Activated CD4-positive, alpha-beta T cell treated with anti-CD3 and anti-CD28 coated beads, Interleukin-2, Interleukin-6, amounts not matched to agents 100 ng/mL and 50 ng/mL, durations not matched to agents 16 hours and 8 hours (primary cell): ENCODE measurements at places on chromosomes 2 and 18.

- no peak for DNase-seq
Measured at GRCh38 chr2:26432859-26433258, 31.1 kb downstream of the DRC1 start.

DNA sequence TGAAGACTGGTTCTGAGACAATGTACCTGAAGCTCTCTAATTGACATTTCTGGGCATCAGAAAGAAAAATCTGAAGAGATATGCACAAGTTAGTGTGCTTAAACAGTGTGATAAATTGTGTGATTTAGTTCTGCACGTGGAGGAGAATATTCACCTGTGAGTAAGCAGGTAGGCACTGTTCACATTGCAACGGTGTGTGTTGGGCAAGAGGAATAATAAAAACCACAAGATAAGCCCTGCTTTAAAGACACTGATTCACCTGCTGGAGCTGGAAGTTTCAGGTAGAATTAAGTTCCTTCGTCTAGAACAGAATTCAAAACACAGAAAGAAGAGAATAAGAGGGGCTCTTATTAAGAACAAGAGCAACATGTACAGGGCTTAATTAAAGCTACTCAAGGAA, 864.3 kb upstream of the SOX11 start:
- no peak for DNase-seq

- DNase-seq: no peak
Measured at GRCh38 chr18:78192054-78192453, 787.6 kb upstream of the SALL3 start.

GRCh38 chr18:10041180-10041579, 127.4 kb downstream of the VAPA start:
- DNase-seq: no peak

DNA sequence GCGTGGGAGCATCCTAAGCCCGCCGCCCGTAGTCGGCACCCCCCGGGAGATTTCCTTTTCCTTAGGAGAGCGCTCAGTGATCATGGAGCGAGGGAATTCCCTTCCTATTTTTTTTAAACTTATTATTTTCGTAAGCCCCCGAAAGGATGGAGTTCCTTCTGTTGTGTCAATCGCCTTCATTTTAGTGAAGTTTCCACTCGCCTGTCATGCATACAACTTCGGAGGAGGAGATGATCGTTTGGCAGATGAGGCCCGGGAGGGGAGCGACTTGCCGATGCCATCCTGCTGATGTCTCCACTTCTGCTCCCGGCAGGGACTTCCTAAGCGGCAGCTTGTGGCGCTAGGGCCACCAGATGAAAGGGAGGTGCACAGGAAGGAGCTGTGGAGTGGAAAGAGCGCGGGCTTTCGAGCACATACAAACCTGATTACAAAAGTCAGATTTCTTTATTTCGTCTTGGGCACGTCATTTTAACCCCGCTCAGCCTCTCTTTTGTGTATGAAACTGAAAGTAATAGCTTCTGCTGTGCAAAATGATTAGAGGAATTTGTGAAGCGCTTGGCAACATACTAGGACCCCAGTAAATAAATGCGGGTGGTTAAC, at the start of gene ADGRF3:
TSS of gene ADGRF3 (minus strand) at position 336 of the 600 bp plus-strand sequence. CDS start 555 bp downstream, outside the sequence.
- DNase-seq: peak; percentile 77

DNA sequence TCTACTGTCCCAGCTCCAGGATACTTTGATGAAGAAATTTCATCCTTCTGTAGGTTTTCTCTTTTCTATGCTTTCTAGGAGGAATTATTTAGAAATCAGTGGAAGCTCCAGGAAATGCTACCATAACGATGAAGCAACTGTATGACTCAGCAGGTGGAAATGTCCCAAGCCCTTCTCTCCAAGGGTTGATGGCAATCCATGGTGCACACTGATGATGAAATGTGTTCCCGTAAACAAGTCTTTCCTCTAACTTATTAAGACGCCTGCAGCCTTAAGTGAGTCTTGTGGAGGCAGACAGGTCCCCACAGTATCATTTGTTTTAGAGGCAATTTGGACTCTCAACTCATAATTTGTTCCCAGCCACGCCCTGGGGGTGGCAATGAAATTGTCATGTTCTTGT, 777.6 kb upstream of the SOX11 start:
- DNase-seq: no peak

GRCh38 chr2:42054714-42055430, 7.1 kb downstream of the PKDCC start:
- DNase-seq: no peak

- DNase-seq: no peak
Measured at GRCh38 chr18:79796531-79797405, 970 bp upstream of the KCNG2 start.

- DNase-seq: peak; percentile 62
Measured at GRCh38 chr18:77000527-77000926, 132.1 kb downstream of the MBP start.

DNA sequence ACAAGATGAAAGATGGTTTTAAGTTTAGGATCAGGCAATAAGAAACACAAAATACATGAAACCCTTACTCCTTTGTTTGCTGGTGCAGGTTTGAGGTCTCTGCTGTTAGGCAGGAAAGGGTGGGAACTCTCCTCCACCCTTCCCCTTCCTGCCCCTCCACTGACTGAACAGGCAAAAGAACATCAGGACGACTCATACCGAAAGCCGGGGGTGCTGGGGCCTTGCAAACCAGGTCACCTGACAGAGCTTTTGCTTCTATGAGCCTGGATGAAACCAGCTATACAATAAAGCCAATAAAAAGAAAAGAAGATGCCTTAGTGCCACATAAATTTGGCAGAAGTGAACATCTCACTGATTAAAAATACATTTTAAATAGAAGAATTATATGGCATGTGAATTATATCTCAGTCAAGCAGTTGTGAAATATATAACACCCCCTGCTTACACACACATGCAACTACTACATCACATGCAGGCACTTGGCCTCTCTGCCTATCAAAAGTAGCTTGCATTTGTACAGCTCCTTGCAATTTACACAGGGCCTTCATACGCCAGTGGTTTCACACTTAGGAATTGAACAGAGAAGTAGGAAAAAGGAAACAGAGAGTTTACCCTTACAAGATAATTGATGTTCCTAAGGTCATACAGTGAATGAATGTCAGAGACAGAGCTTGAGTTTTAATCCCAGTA, 215.1 kb upstream of the TRIB2 start:
- peak; percentile 92 for DNase-seq

DNA sequence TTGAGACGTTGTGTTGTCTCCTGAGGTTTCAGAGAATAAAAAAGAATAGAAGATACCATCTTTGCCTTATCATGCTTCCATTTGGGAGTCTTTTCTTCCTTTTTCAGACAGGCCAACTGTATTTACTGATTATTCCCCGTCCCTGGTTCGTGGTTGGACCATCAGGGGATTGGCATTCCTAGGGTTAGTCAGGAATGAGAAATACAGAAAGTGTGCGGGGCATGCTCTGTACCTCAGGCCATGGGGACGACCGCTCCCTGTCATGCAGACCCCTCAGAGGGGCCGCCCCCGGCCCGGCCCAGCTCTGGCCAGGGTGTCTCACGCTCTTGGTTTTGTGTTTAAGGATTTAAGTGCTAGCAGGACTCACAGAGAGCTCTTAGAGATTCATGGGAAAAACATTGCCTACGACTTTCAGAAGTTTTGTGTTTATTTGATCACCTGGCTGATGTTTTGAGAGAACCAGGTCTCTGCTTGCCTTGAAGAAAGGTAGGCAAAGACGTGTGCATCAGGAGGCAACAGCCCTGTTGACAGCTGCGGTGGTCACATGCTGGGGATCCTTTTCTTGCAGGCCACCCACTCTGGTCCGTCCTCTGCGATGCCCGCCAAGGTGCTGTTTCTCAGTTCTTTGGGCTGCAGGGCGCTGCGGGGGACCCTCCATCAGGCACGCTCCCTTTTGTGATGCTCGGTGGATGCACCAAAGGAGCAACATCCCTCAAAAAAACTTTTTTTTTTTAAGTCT, 317.8 kb downstream of the AGAP1 start:
- DNase-seq: no peak

DNA sequence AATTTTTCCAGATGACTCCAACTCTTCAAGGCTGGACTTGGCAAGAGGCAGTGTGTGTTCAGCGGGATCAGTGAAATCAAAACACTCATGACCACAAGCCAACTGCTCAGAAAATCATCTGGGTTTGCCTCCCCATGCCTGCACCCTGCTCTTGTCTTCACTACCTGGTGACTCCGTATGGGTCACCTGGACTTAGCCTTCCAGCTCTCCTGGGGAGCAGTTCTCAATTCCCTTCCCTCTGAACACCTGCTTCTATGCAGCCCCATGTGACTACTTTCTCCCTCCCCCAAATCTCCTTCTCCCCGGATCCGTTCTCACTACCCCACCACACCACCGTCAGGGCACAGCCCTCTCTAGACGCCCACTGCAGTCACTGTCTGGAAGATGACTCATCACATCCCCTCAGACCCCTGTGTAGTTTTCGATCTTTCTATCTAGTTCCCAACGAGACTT, 130.2 kb upstream of the ID2 start:
- no peak for DNase-seq

DNA sequence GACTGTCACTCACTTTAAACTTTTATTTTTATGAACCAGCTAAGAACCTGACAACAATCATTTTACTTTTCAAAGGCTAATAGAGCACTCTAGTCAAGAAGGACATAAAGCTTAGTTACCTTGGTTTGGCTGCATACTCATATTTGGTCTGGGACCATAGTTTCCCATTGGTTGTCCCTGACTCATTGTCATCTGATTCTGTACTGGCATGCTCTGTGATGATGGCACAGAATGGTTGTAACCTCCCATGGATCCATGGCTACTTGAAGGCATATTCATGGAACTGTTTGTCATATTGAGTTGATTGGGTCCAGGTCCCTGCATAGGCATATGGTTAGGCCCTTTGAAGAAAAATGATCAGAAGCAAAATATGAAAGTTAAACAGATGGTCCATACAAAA, 37.9 kb downstream of the SS18 start:
- no peak for DNase-seq

DNA sequence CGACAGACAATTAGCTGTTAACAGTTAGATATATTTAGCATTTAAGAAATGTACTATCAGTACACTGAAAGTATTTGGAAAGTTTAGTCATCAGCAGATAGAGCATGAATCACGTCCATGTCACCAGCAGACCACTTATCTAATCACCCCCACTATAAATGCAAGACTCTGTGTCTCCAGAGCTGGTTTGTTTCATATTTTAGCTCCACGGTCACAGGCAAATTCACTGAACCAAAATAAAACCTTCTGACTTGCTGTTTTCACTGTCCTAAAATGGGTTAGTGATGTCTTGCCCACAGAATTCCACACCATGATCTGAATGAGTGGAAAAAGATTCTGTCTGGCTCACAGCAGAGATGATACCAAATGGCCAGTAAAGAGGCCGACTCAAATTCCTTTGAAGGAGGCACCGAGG, 64.9 kb downstream of the CDH2 start:
- no peak for DNase-seq

- DNase-seq: no peak
Measured at GRCh38 chr2:4900242-4900641, 791.9 kb upstream of the SOX11 start.

GRCh38 chr2:108614659-108615058, 80.4 kb downstream of the LIMS1 start:
- no peak for DNase-seq

- DNase-seq: no peak
Measured at GRCh38 chr2:40030456-40030975, 251.5 kb upstream of the THUMPD2 start.

- no peak for DNase-seq
Measured at GRCh38 chr18:48293954-48294898, 115.0 kb downstream of the ZBTB7C start.

DNA sequence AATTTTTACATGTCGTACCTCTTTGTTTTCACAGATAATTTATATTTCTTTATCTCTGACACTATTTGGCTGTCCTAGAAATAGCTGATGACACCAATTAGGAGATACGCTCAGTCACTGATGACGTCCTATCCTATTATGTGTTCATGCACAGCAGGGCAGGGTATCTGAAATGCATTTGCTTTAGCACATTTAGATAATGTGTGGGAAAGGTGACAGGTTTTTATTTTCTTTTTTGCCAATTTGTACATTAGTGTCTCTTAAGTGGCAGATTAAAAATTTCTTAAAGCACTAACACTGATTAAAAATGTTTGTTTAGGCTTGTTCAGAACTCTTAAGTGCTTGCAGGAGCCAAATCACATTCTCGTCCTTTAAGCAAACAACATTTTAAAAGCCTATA, 39.7 kb downstream of the CDC42EP3 start:
- no peak for DNase-seq

- no peak for DNase-seq
Measured at GRCh38 chr2:194718881-194719280, 938.1 kb upstream of the SLC39A10 start.

- no peak for DNase-seq
Measured at GRCh38 chr2:186841940-186842339, 7.0 kb downstream of the ZSWIM2 start.

- peak; percentile 57 for DNase-seq
Measured at GRCh38 chr2:37414470-37414949, 70.1 kb downstream of the QPCT start.

DNA sequence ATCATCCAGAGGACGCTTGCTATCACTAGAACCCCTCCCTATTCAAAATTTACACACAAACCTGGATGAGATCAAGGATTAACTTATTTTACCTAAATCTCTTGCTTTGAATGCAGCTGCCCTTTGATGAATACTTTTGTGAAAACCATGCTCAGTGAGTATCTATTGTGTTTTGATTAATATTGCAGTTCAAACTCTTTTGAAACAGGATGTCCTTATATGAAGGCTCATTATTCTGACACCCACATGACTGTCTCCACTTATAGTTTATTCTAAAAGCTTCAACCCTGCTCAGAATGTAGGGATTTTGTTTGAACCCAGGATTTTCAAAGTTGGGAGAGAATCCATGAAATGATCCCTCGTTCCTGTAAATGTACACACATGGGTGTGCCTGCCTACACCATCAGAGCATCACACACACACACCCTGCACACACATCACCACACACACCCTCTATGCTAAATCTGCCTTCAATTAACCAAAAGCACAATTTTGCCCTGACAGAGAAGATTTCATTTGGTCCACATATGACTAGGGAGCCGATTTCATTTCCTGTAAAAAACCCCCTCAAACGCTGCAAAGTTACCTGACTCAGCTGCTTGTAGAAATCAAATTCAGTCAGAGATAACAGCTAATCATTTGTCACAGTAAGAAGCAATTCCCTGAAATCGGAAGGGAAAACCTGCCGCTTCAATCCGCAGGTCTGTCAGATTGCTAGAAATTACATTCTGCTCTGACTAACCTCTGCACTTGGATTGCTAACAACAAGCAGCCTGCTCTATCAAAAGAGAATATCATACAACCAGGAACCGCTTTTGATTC, 65.2 kb downstream of the ZEB2 start:
- peak; percentile 83 for DNase-seq

GRCh38 chr18:45998244-45998643, 31.1 kb upstream of the EPG5 start:
- DNase-seq: peak; percentile 19
